ENCODE measurements at places on chromosomes 6 and 20.

DNA sequence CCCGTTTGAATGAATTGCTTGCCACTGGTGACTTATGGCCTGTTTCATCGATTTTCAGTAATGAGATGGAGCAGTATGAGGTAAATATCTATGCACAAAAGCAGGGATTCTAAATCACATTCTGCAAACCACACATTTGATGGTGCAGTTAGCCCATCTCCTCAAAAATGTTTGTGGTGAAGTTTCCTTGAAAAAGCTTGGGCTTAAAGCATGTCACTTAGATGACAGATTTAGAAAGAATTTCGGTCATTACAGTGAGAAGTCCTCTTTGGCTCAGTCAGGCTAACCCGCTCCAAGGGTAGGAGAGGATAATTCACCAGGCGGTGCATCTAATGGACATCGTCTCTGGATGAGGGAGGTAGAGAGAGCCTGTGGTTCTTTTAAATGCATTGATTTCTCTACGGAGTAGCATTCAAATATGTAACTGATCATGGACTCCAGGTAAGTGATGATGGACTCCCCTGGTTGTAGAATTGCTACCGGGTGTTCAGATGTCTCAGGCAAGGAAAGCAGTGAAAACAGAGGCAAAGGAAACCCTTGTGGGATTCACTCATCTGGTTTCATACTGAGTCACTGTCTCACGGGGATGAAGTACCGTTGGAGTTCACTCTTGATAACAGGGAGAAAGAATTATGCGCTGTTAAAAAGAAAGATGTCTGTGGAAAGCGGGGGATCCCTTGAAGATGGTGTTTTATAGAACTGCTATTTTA is 65.3 kb downstream of the AIG1 start:
- no peak for DNase-seq

DNA sequence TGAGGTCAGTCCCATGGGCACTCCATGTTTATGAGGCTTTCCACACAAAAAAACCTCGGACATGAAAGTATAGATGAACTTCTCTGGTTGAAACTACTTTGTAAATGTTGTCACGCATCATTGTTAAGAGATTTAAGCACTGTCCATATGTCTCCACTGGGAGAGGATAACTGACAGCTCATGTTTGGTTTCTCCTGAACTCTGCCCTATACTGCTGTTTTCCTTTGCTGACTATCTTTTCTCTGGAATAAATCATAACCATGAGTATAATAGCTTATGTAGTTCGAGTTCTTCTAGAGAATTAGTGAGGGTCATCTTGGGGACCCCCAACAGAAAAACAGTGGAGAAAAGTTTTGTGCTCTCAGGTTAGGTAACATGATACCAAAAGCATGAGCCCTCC is 14.3 kb downstream of the THEMIS start:
- no peak for DNase-seq

DNA sequence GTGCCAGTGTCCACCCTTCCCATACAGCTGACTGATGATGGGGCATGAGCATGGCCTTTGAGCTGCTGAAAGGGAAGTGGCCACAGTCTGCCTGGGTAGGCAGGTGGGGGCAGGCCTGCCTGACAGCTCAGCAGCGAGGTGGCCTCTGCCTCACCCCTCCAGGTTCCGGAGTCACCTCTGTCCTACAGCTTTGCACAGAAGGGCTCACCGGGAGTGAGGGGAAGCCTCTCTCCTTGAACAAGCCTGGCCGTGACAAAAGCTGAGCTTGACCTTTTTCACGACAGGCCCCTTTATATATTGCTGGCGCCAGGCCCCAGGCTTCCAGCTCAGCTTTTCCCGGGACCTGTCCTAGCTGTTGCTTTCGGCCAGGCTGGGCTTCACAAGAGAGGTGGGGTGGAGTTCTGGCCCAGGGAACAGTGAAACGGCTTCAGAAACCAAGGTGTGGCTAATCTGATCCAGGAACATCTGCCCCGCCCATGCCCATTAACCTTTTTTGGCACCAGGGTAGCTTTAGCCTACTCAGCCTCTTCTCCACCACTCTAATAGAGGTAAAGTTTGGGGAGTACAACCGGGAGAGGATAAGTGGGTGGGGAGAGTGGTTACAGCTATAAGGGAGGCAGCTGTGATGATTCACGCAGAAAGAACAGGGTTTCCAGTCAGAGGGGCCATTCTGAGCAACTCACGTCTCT is 42.9 kb downstream of the C6orf132 start:
- DNase-seq, result no peak

GRCh38 chr6:157239148-157239547 is 84.2 kb downstream of the TMEM242 start:
- no peak for DNase-seq

DNA sequence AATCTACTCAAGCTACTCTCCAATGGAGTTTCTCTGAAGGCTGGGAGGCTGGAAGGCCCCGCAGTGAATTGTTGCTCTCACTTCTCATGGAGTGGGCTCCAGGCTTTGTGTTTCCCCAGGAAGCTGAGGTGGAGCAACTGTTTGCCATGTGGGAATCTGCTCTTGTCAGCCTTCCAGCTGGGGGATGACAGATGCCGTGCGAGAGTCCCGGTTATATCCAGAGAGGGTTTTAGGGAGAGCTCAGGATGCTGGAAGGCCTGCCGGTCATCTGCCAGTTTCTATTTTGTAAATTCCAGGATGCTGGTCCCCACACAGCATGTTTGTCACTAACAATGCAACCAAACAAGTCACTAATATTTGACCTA is 98.2 kb upstream of the NAA20 start:
- no peak for DNase-seq

GRCh38 chr20:11355345-11355744 is 562.3 kb upstream of the BTBD3 start:
- DNase-seq, result no peak

DNA sequence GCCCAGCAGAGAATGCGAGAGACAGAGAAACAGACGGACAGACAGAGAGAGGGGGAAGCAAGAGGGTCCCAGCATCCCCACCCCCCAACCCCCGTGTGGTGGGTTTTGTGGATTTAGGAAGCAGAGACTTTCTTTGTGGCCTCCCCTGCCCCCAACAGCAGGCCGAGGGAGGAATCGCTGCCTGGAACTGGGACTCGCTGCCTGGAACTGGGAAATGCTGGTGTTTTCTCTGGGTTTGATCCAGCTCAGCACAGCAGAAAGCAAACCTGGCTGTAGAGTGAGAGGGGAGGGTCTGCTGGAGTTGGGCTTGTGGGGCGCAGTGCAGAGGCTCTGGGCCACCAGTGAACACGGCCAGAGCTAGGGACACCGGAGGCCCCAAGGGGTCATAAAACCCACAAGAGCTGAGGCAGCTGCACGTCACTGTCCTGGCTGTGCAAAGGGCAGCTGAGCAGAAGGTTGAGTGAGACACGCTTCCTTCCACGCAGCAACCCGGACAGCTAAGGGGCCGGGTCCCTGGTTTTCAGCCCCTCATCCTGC is 181.8 kb downstream of the TAF4 start:
- DNase-seq, result no peak

DNA sequence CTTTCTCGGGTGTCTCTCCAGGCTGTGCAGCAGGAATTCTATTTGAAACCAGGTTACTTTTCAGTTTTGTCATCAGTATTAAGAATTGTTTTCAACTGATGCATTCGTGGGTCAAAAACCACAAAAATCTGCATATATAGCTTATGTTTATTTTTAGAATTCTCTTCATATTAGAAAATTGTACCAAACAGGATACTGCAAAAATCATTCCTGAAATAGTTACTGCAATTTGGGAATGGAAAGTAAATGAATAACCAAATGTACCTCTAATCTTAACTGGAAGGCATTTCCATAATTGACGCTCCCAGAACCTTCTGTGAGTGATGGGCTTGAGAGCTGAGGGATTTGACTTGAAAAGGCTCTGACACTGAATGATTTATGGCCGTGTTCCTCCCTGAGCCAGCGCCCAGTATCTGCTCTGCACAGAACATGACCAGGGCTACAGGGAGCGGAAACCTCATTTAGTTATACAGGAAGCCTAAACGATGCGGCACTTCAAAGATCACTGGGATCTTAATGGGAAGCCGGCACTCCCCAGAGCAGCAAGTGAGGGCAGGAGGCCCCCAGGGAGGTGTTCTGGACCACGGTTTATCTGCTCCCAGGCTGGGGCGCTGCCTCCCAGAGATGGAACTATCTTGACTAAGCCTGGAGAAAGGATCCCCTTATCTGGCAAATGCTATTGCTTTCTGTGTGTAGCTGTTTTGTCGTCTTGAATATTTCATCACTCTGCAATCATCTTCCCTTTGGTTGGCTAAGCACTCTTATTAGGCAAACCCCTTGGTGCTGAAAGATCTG is 446.0 kb downstream of the QKI start:
- no peak for DNase-seq

Measured in stimulated activated CD8-positive, alpha-beta memory T cell treated with anti-CD3 and anti-CD28 coated beads, Interleukin-12 subunit alpha, Interleukin-12 subunit beta, amount 100 ng/mL, for 4 hours (primary cell).